ENCODE measurements at places on chromosomes 16 and 17.

DNA sequence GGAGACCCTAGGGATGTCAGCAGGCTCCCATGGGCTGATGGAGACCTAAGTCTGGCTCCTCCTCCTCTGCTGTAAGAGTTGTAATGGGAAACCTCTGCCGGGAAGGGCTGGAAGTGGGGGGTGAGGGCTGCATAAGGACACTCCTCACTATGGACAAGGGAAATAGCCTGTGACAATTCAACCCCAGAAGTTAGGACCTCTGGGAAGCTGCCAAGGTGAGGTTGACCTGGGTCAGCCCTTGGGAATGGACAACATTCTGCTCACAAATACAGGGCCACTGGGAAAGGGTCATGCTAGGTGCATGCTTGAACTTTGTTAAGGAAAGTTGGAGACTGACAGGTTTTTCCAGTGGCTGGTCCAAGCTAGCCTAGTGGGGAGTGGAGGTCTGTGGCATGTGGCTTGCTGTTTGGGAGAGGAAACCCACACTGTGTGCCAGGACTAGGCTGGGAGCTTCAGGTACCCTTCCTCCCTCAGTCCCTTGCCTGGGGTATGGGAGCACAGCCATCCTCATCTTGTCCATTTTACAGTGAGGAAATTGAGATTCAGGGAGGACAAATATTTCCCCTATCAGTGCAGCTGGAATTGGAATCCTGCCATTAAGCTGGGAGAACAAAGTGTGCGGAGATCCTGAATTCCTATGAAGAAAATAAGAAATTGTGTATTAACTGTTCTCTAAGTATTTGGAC lies 190.4 kb downstream of the SALL1 start:
- DNase-seq: peak; percentile 85

DNA sequence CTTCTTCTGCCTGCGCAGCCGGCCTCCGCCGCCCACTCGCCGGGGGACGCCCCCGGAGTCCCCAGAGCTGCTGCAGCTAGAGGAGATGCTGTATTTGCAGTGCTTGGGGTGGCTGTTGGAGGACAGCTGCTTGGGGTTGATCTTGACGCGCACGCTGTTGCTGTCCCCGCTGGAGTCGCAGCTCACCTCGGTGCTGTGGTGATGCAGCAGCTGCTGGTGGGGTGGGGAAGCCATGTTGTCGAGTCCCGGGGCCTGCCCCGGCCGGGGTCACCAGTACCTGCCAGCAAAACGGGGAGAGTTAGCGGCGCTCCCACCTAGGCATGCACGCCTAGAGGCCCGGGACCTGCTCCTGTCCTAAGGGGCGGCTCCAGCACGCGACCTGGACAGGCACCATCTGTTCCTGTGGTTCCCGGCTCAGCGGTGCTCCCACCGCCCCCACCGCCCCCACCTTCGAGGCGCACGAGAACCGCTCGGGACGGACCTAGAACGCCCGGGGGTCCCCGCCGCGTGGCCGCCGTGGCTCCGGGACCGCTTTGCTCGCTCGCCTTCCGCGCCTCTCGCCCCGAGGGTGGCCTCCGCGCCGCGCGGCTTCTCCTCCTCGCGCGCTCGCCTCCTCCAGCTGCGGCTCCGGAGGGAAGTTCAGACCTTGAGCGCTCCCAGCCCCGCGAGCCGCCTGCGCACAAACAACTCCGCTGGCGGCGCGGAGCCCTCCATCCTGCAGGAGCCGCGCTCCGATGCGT lies 863 bp downstream of the ADCY9 start:
- no peak for DNase-seq

GRCh38 chr17:79188048-79188447 lies 113.4 kb downstream of the ENGASE start:
- no peak for DNase-seq

GRCh38 chr16:14378131-14378551 lies 251.9 kb downstream of the PARN start:
- no peak for DNase-seq

Data from renal cortical epithelial cell (primary cell).